ENCODE measurements at places on chromosomes 16 and 17.

DNA sequence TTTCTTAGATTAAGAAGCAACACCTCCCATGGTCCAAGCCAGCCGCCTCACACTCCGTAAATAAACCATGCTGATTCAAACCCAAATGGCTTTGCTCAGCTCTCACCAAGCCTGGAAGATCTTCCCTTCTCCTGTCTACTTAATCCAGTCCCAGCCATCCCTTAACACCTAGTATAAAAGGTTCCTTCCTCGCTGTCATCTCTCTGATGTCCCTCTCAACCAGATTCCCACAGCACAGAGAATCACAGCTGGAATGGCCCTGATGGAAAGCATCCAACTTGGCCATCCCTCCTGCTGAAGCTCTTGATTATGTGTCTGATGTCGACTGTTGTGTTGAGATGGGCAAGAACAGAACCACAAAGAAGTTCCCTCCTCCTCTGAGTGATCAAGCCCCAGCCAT is 50.6 kb upstream of the ADCY9 start:
- DNase-seq, result no peak

DNA sequence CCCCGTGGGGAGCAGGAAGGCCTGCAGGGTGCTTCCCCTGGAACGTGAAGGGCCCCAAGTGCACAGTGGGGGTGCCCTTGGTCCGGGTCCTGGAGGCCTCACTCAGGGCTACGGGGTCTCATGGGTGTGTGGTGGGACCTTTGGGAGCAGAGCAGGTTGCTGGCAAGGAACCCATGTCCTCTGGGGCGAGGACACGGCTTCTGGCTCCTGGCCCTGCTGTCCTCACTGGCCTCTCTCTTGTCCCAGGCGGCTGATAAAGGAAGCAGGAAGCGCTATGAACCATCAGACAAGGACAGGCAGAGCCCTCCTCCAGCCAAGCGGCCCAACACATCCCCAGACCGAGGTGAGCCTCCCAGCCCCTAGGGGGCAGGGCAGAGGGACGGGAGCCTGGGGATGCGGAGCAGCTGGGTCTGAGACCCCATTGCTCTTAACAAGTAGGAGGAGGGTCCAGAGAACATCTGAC is 9.8 kb upstream of the IL17C start:
- DNase-seq, result no peak

DNA sequence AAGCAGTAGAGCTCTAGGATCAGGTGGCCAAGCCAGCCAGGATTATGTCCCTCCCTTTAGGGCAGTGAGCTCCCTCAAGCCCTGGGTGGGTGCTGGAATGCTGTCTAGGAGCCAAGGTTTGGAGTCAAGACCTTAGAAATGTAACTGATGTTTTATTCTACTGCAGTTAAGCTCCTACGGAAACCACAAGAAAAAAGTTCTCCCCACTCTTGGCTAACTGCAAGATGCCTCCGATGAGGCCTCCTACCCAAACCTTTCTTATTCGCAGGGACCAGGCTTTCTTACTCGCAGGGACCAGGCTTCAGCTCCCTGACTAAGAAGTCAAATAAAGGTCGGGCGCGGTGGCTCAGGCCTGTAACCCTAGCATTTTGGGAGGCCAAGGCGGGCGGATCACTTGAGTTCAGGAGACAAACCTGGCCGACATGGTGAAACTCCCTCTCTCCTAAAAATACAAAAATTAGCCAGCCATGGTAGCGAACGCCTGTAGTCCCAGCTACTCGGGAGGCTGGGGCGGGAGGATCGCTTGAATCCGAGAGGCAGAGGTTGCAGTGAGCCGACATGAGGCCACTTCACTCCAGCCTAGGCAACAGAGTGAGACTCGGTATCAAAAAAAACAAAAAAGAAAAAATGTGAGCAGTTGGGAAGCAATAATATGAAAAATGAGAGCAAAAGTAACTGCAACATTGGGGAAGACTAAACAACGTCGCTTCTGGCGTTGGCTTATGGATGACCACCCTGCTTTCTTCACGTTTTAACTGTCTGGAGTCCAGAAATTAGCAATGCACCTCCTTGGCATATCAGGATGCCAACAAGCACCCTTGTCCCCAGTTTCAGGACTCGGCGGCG is 31.7 kb upstream of the ARL4D start:
- peak; percentile 25 for DNase-seq

- no peak for DNase-seq
These were observed 34.3 kb upstream of the ERCC4 start for GRCh38 chr16:13885700-13886099.

DNA sequence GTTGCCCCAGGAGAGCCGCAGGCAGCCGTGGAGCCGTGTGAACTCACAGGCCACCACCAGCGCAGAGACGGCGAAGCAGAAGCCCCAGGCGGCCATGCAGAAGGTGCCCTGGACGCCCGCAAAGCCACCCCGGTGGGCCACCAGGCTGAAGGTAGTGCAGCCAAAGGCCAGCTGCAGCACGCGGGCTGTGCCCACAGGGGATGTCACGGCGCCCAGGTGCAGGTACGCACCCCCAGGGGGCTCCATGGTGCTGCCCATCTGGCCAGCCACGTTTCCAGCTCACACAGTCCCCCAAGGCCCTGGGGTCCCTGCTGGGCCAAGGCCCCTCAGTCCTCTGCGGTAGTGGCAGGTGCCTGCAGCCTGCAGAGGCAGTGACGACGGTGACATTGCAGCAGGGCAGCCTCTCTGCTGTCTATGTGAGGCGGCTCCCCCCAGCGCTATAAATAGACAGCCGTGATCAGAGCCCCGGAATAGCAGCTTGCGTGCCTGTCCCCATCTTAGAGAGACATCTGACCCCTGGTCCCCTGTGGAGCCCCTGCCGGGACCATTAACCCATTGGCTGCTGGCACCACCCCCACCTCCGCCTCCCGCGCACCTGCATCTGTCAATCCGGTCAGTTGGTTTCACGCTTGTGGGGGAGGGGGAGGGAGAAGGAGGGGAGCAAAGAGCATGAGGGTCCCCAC is 4.5 kb upstream of the PYCR1 start:
- no peak for DNase-seq

- DNase-seq, result no peak
These were observed 6.8 kb downstream of the MYO1D start for GRCh38 chr17:32870027-32870670.

GRCh38 chr17:16927641-16928321 is 44.1 kb downstream of the TNFRSF13B start:
- DNase-seq, result no peak

DNA sequence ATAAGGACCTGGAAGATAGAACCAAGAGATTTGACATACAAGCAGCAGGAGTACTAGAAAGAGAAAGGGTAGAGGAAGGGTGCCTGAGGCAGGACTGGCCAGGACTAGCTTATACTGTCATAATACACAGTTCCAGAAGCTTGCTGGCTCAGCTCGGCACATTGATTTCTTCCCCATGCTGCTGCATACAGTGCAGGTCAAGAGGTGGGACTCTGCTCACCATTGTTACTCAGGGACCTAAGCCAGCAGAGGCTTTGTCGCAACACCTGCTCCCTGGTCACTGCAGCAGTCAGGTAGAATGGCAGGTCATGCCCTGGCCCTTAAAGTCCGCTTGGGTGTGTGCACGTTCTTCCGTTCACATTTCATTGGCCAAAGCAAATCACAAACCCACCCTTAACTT is 32.8 kb downstream of the LDHD start:
- DNase-seq, result no peak

- DNase-seq, result no peak
These were observed 174.0 kb downstream of the VPS53 start for GRCh38 chr17:540631-541030.

DNA sequence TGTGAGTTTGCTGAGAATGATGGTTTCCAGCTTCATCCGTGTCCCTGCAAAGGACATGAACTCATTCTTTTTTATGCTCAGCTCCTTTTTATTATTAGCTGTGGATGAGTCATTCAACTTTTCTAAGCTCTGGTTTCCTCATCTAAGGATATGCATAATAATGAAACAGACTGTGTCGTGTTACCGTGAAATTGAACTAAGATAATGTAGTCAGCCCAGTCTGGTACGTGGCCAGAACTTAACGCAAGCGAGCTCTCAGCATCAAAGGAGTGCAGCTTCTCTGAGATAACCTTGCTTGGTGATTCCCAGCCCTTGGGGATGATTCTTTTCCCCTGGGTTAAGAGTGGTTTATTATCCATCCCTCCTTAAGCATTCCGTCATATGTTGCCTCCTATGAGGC is 454.3 kb upstream of the EEF2KMT start:
- no peak for DNase-seq

GRCh38 chr17:69187294-69187693 is 41.3 kb downstream of the ABCA10 start:
- no peak for DNase-seq

DNA sequence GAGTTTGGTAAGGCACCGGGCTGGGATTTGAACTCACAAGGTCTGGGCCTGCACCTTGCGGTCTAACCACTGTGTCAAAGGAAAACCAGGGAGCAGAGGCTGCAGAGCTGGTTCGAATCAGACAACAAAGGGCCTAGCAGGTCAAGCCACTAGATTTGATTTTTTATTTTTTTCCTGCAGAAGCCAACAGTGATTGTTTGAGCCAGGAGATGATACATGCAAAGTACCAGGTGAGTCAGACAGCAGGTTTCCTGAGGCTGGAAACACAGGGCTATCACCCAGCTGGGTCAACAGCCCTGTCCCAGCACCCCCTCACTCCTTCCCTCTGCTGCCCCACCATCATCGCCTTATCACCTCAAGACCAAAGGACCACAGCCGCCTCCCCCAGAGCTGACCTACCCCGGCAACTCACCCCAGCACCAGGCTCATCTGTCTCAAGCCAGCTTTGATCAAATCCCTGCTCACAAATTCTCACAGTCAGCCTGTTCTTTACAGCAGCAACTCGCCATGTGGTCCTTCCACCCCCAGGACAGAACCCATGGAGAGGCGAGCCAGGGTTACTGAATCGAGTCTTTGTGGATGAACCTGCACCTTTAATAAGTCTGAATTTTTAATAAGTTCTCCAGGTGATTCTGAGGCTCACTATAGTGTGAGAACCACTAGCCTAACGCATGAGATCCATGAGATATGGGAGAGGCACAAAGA is 13.0 kb upstream of the KRT19 start:
- DNase-seq, result no peak

DNA sequence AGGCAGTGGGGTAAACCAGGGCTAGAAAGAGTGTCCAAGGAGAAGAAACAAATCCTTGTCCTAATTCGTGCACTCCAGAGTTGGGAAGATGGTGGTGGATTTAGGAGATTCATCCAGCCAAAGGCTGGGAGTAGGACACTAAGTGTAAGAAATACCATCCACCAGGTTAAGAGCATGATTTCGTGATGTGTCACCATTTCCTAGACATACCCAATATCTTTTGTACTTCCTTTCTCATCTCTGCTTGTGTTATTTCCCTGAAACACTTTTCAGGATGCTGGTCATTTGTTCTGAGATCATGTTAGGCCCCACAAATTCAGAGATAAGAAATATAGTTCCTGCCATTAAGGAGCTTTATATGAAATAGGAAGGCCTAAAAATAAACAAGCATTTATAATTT is 106.3 kb upstream of the HLF start:
- DNase-seq, result no peak

- DNase-seq, result no peak
These were observed 70.2 kb downstream of the PARN start for GRCh38 chr16:14559809-14560241.

GRCh38 chr17:66373944-66374817 is 71.8 kb downstream of the PRKCA start:
- peak; percentile 80 for DNase-seq

GRCh38 chr16:35745191-35745590 is 2285.8 kb downstream of the TP53TG3F start:
- DNase-seq, result no peak

DNA sequence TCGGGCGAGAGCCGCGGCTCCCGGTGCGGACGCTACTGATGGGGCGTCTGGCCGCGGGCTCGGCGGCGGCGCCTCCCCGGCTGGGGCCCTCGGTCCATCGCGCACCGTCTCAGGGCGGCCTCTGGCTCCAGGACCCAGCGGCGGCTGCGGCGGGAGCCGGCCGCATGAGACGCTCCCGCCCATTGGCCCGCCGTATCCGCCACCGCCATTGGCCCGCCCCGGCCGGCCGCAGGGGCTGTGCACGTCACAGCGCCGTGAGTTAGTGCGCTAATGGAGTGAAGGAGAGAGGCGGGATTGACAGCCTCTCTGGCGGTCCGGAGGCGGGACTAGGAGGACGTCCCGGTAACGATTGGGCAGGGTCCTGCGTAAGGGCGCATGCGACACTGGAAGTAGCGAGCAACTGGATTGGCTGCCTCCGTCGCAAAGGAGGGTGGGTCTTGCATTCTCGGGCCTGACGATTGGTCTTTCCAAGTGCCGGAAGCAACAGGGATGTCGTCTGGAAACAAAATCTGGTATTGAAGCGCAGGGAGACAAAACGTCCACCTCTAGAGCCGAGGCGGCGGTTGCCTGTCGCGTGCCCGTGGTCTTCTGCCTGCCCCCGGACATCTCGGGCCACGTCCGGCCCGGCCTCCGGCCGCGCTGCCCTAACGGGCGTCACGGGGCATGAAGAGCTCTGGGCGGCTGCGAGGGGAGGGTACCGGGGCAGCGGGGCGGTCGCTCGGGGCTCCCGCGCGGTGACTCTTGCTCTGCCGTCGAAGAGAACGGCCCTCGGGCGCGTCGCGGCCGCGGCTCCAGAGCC is at the start of gene ANKRD11:
ANKRD11 (minus strand) TSS at position 123 of the 799 bp plus-strand sequence. CDS start 173,542 bp downstream, outside the sequence.
- peak; percentile 98 for DNase-seq

- no peak for DNase-seq
These were observed 109.9 kb downstream of the METRNL start for GRCh38 chr17:83189044-83190003.

DNA sequence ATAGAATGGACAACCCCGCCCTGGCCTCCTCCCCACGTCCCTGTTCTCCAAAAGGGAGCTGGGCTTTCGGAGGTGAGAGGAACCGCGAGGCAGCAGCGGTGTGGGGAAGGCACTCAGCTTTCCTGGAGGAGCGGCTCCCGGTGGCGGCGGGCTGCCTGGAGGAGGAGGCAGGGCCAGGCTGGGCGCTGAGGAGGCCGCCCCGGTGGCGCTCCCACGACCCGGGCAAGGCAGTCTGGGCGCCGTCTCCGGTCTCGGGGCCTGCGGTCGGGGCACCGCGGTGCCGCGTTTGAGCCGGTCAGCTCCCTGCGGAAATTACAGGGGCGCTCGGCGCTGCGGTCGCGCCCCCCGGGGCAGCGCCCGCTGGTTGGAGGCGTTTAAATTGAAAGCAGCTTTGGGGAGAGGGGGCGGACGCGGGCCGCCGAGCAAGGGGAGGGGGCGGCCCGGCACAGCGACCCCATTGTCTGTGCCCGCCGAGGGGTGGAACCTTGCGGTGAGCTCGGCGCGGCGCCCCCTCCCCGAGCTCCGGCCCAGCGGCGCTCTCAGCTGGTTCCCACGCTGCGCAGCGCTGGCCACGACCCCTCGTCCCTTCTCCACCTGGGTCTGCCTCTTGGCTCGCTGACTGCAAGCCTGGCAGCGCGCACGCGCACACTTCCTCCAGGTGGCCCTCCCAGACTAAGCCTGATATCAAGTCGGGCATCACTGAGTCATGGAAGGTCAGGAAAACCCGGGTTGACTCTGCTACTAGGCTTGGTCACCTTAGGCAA is 58.7 kb upstream of the DLX4 start:
- DNase-seq, result no peak

- no peak for DNase-seq
These were observed 35.0 kb upstream of the MNT start for GRCh38 chr17:2435862-2436261.

DNA sequence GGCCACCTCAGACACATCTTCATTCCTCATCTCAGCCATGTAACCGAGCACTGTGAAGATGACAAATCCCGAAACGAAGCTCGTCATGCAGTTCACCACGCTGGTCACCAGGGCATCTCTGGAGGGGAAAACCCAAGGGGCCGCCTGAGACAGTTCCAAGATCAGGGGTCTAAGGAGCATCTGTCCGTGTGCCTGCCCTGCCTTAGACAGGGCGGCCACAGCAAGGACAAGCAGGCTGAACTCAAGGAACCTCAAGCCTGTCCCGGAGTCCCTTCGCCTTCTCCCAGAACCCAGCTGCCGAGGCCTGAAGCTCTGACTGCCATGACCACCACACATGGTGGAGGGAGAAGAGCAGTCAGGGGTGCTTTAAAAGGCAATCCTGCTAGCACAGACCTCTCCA is 22.7 kb downstream of the SLC6A4 start:
- no peak for DNase-seq

Measured in CD8-positive, alpha-beta T cell (primary cell).